ENCODE measurements at places on chromosomes 5 and 9.

DNA sequence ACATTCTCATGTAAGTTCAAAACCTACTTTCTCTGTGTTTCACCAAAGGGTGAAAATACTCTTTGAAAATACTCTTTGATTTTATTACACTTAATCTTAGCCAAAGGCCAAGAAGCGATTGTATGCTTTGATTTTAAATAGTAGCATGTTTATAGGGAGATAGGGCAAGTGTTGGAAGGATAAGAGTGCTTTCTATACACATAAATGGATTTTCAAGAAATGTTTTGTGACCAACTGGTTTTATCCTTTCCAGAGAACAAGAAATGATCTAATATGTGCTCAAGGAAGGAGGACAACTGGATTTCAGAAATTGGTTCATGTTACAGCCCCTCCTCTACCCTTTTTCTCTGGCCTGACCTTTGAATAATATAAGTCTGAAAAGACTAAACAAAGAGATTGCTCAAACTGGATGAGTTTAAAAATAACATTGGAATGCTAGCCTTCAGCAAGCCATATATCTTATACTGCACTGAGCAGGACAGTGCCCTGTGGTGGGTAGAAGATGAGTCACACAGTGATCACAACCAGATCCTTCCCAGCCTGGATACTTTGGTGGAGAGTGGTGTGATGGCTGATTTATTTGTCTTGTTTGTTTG is 13.1 kb downstream of the PALM2AKAP2 start:
- DNase-seq = no peak

GRCh38 chr5:15056988-15057592 is 185.5 kb upstream of the ANKH start:
- no peak for DNase-seq

GRCh38 chr5:58505971-58506640 is 14.9 kb downstream of the GAPT start:
- DNase-seq = no peak

GRCh38 chr9:1053282-1053621 is 3.1 kb downstream of the DMRT2 start:
- DNase-seq = no peak

DNA sequence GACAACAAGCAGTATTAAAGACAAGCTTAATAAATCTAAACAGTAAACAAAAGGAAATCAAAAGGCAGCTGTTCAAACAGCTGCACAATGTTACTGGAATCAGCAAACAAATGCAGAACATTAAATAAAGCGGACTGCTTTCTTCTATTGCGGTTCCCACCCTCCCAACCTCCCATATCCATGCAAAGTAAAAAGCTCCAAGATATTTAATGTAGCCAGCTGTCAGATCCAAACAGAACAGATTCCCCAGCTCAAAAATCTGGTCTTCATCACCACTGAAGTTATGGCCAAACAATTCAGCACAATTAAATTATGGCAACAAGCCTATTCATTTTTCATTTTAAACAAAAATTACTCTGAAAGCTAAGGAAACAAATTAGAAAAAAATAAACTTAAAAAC is 75.9 kb downstream of the SLC38A9 start:
- DNase-seq = no peak

- no peak for DNase-seq
Measured at GRCh38 chr5:32455311-32455710, 10.8 kb upstream of the ZFR start.

DNA sequence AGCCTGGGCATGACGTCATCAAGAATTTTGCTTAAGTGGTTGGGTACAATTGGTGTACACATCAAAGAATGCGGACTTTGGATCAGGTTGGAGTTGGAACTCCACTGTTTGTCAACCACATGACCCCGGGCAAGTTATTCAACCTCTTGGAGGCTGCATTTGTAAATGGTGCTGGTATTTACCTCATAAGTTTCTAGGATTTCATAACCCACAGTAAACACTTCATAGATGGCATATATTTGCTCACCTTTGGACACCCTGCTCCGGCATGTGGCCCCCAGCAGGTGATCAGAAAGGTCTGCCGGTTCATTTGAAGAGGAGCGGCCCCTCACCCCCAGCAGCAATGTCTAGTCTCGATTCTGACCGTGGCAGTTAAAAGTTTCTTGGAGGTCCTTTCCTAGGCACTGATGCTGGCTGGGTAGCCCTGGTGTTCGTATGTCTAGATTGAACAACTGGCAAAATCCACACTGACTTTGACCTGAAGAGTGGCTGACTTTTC is 60.6 kb downstream of the IL6ST start:
- no peak for DNase-seq

- no peak for DNase-seq
Measured at GRCh38 chr9:69951411-69951810, 92.2 kb upstream of the MAMDC2 start.

- no peak for DNase-seq
Measured at GRCh38 chr5:137374110-137374714, 124.9 kb downstream of the SPOCK1 start.

- DNase-seq = peak; percentile 51
Measured at GRCh38 chr5:149317281-149318048, 27.8 kb upstream of the GRPEL2 start.

- no peak for DNase-seq
Measured at GRCh38 chr5:180806351-180807011, 3.9 kb upstream of the MGAT1 start.

- DNase-seq = no peak
Measured at GRCh38 chr5:67047160-67047559, 149.4 kb downstream of the CD180 start.

GRCh38 chr5:178265746-178266145 is 33.1 kb upstream of the PHYKPL start:
- no peak for DNase-seq

GRCh38 chr5:85205430-85205829 is 820.8 kb upstream of the EDIL3 start:
- no peak for DNase-seq

GRCh38 chr9:72583370-72583769 is 62.0 kb downstream of the TMC1 start:
- no peak for DNase-seq

DNA sequence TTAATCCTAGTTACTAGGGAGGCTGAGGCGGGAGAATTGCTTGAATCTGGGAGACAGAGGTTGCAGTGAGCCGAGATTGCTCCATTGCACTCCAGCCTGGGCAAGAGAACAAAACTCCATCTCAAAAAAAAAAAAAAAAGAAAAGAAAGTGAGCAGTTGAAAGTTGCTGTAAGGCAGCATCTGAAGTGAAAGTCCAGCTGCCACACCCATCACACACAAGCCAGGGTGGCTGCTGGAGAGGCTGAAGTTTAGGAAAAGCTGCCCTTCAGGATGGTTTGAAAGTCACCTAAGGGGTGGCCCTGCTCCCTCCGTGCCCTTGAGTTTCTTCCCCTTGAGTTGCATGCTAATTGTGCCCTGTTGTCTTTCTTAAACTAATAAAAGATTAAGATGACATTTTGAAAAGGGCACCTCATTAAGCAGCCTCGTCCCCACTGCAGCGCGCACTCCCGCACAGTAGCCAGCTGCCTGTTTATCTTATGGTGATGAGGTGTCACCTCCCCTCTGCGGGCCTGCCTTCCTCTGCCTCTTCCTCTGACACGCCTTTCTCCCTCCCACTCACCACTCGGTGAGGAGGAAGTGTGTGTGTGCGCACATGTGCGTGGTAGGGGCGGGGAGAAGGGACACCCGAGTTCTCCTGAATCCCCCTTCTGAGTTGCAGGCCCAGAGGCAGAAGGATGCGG is 104.2 kb upstream of the PANK3 start:
- DNase-seq = peak; percentile 75

DNA sequence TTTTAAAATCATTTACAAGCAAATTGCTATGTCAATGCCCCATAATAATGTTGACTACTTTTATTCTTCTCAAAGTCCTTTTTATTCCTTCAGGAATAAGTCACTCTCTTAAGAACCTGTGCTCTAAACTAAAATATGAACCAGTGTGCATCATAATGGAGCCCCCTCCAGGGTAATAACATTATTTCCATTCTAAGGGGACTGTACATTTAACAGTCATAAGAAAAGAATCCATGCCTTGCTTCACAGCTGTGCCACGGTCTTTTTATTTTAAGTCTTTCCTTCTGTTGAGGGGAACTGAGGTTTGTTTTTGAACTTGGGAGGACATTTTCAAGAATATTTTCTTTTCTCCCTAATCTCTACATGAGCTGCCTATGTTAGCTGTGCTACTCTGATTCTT is 297.6 kb downstream of the MAN2A1 start:
- DNase-seq = no peak

- DNase-seq = no peak
Measured at GRCh38 chr5:80482578-80482977, 5.3 kb upstream of the FAM151B start.

DNA sequence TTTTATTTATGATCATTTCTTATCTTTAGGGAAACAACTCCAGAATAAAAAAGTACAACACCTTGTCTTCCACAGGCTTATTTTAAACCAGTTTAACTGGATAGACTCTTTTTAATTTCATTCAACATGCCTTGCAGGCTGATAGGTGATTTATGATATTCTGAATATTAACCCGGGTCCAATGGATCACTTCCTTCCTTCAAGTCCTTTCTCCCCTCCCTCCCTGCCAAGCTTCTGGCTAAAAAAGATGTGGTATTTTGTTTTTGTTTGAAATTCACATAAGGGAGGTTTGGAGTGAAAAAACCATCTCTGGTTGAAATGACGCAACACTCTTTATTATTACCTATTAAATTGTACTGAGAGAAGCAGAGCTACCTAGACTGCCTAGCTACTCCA is 265.3 kb downstream of the MLLT3 start:
- no peak for DNase-seq

- DNase-seq = no peak
Measured at GRCh38 chr9:72913382-72914009, 39.4 kb downstream of the ALDH1A1 start.

DNA sequence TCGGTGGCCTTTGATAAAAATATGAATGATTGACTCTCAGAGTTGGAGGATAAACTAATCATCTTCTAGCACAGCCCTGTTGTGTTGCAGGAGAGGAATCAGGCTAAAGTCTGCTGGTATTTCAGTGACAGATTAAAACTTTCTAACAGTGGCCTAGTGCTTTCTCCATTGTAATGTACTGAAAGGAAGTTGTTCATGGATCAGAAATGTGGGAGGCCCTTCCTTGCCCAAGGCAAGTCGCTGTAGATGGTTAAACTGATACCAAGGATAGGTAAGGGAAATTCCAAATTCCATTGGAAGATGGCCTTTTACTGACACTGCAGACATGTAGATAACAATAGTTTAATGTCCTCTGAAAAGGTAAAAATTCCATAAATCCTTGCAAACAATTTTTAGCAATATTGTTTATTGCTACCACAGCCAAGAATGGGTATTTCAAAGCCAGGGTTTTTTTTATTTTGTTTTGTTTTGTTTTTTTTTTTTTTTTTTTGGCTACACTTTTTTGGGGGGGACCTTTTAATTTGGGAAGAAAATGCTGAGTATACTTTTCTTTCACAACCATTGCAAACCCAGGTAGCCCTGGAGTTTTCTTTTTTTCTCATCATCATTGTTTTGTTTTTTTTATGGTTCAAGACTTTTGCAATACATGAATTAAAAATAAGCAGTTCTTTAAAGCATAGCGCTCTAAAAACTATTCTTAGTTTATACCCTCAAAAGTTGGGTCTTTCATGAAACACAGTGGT is 35.5 kb downstream of the WDR36 start:
- no peak for DNase-seq

GRCh38 chr5:120139039-120139438 is 325.1 kb upstream of the PRR16 start:
- no peak for DNase-seq

- no peak for DNase-seq
Measured at GRCh38 chr5:166938071-166938470, 1353.4 kb upstream of the WWC1 start.

GRCh38 chr9:16333691-16334090 is 536.8 kb downstream of the BNC2 start:
- no peak for DNase-seq

GRCh38 chr5:91098541-91098940 is 284.6 kb downstream of the ARRDC3 start:
- DNase-seq = no peak

DNA sequence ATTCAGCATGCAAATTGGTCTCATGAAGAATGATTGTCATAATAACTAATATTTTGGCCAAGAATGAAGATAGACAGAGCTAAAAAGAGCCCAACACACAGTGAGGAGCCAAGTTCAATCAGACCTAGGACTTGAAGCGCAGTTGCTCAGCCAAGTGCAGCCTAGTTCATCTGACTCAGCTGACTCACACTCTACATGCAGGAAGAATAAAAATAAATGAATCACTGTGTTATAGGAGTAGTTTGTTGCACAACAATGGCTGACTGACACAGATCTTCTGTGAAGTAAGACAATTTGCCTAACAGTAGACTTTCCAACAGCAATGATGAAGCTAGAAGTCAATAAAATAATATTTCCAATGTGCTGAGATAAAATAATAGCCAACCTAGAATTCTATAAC is 261.5 kb downstream of the CEMIP2 start:
- no peak for DNase-seq

- no peak for DNase-seq
Measured at GRCh38 chr5:178288401-178289368, 56.1 kb upstream of the PHYKPL start.

DNA sequence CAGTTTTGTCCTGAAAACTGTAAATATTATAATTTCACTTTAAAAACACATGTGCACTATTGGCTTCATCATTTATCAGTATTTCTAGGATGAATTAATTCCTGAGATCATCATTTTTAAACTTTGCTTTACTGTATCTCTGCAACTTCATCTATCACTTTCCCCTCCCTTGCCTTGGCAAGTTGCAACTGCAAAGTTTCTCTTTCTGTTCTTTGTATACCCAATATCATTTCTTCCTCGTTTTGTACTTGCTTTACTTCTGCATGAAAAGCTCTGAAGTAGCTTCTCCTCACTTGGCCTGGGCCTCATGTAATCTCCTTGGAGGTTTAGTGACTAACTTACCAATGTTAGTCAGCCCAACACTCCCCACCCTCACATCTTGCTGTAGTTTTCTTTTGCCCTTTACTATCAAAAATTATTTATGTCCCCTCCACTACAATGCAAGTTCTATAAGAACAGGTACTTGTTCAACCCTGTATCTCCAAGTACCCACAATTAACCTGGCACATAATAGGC is 12.8 kb downstream of the C5orf63 start:
- no peak for DNase-seq

DNA sequence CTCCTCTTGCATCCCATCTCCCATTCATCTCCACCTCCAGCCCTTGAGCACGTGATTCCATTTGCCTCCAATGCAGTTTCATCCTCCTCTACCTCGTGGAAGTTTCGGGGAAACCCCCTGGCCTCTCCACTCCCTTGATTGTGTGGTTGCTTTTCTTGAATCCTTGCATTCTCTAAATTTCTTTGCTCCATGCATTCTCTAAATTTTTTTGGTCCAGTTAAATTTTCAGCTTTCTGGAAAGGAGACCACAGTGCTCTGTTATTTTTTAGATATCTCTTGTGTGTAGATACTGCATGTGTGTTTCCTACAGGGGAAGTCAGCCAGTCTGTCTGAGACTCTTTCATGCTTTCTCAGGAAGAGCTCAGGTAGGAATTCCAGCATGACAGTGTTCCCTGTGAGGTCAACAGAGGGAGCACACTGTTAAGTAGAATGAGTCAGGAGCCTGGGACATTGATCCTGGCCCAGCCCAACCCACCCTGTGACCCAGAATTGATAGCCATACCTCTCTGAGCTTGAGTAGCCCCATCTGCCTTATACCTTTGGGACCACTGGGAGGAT is 52.8 kb downstream of the AMBP start:
- DNase-seq = no peak

GRCh38 chr5:22649074-22649473 is 204.1 kb downstream of the CDH12 start:
- DNase-seq = no peak

- DNase-seq = no peak
Measured at GRCh38 chr9:124279531-124280175, 21.9 kb downstream of the NEK6 start.

GRCh38 chr5:132456987-132457361 is 33.6 kb downstream of the IRF1 start:
- DNase-seq = no peak

Data from T-helper 2 cell (primary cell).